ENCODE measurements at places on chromosomes 12 and 14.
A peak's percentile ranks its signal among the peaks of the same experiment; 100 is the strongest.

GRCh38 chr12:14367040-14367661, 1.7 kb downstream of the ATF7IP start:
- no peak for DNase-seq

DNA sequence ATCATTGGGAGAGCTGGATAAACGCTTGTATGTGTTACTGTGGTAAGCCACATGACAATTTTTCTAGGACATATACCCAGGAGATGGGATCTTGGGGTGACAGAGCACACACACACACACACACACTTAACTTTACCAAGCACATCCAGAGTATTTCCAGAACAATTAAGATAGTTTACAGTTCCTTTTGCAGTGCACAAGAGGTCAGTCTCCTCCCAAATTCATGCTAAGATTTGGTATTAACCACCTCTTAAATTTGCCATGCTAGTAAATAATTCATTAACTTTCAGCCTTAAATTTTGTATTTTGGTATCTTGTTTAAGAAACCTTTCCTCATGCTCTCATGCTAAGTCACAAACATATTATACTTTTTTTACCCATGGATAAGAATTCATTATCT, 33.9 kb upstream of the LIMA1 start:
- DNase-seq, result no peak

DNA sequence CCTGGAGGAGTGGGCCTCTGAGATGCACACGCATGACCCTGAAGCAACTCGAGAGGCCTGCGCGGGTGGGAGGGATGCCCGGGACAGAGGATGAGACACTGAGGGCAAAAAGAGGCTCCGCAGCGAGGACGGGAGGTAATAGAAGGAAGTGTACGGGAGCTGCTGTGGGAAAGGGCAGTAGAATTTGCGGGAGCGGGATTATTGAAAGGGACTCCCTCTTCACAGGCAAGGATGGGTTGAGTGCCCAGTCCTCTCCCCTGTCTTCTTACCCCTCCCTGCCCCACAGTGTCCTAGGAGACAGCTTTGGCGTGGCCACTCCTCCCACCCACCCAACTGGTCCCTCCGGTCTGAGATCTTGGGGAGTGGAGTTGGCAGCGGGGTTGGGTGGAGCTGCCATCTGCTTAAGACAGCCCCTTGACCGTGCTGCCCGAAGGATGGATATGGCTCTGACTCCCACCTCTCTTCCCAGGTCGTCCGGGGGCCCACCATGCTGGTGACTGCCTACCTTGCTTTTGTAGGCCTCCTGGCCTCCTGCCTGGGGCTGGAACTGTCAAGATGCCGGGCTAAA, 15.7 kb upstream of the ESPL1 start:
- DNase-seq, result no peak

GRCh38 chr12:9731797-9732196, 1.1 kb downstream of the CLECL1 start:
- DNase-seq, result no peak

DNA sequence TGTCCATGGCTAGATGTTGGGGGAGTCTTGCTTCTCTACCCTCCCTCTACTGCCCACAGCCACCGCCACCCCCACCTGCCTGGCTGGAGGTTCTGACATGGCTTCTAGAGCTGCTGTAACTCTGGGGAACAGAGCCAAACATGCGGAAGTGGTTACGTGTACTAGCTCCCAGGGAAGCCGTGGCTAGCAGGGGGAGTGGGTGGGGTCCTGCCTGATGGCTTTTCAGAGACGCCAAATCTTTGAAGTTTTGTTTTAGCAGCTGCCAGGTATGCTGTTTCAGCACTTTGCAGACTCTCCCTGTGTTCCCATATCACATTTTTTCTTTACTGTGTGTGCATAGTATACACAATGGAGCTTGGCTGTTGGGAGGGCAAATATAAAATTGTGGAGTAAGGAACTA, 150.3 kb downstream of the TGFB3 start:
- no peak for DNase-seq

DNA sequence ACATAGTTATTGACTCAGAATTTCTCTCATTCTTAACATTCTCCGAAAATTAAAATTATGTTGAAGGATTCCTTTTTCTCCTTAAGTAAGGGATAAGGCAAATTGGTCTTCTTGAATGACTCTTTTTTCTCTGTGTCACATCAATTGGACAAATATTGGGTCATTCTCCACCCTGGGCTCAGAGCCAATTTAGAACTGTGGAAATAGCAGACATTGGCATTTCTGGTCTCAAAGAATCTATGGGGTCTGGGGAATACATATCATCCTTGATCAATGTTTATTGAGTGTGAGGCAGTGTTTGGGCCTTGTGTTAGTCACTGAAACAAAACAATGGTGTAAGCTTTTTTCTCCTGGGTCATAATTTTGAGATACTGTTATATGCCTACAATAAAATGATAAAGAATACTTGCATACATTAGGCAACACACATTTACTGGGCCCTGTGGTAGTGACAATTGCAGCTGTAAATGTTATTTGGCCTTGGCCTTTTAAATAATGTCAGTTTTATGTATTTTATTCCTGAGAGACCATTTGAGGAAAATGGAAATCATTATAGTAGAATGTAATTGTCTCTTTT, 414.6 kb downstream of the TMEM132D start:
- DNase-seq, result no peak

- DNase-seq, result no peak
Measured at GRCh38 chr12:111308473-111308872, 60.4 kb downstream of the PHETA1 start.

- peak; percentile 53 for DNase-seq
Measured at GRCh38 chr14:89833120-89833532, 121.4 kb downstream of the EFCAB11 start.

- DNase-seq, result no peak
Measured at GRCh38 chr14:63443361-63443760, 99.8 kb downstream of the PPP2R5E start.

DNA sequence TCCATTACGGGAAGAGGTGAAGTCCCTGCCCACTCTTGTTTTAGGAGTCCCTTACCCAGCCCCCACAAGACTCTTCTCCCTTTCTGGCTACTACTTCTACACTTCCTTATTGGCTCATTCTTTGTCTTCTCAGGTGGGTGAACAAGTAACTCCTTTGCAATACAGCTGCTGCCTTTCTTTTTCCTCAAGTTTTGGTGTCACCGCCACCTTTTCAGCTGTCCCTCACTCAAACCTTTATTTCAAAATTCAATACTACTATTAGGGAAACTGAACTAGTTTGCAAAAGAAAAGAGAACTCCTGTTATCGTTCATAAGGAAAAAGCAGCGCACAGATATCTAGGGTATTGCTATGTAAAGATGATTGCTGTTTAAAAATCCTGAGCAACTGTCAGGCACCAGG, 6.1 kb downstream of the RSRC2 start:
- no peak for DNase-seq

GRCh38 chr14:88078525-88078924, 73.6 kb downstream of the GPR65 start:
- no peak for DNase-seq

DNA sequence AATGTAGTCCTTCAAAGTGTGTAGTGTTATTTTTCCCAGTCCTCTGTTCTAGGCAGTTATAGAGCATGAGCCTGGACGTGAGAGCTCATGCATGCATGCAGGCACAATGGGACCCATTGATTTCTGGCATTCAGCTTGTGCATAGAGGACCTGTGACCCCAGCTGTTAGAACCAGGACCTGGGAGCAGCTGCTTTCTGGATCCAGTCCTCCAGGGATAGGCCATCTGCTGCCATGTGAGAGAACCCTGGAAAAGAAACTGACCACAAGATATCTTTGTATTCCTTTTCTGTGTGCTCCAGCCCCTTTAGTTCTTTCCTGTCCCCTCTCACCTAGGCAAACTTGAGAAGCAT, 76.9 kb downstream of the SUSD6 start:
- DNase-seq, result no peak

DNA sequence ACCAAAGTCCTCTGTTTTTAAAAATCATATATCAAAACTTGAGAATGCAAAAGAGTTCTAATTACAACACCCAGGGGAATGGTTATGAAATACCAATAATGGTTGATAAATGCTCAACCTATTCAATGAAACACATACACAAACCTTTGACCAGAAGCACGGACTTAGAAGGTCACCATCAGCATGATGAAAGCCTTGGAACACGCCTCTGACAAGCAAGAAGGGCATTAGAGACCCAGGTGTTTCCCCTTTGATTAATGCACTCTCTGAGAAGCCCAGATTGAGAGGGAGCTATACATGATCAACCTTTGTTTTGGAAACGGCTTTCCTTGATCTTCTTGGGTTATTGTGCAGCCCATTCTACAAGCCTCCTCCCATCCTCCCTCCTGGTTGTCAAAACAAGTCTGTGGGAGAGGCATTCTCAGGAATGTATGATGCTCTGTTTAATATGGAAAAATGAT, 69.0 kb downstream of the ZFP36L1 start:
- no peak for DNase-seq

GRCh38 chr12:53564941-53565340, 57.7 kb upstream of the NPFF start:
- DNase-seq, result no peak

DNA sequence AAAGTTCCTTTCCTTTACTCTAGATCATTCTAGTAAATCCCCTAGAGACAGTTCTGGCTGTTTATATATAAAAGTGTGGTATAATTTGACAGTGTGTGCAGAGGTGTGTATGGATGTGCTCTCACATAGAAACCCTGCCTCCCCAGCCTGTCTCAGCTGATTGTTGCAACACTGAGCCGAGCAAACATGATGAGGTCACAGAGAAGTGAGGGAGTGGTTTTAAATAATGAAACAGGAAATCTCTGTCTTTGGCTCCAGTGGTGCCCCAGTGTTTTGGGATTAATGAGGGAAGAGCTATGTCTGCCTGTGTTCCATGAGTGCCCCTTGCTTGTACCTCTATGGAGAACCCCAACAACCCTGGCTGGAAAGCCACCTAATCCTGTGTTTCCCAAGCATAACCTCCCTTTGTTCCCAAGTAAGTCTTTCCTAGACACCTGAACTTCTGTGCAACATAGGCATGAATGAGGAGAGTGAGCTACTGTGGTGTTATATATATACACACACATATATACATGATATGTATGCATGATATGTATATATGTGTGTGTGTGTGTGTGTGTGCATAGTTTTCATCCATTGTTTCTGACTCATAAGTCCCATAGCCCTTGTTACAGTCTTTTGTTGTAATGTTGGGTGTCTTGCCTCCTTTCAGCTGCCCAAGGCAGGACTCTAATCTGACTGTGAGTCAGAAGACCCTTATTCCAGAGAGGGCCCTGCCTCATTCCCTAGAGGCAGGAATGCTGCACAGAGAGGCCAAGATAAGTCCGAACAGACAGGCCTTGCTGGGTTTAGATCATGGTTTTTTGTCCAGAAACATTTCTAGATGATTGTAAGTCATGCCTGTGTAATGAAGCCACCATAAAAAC, 18.0 kb downstream of the TRAF3 start:
- peak; percentile 79 for DNase-seq

GRCh38 chr12:442235-442884, 17.4 kb upstream of the B4GALNT3 start:
- DNase-seq, result peak; percentile 5

- no peak for DNase-seq
Measured at GRCh38 chr12:12350868-12351463, 924 bp upstream of the MANSC1 start.

- no peak for DNase-seq
Measured at GRCh38 chr12:5965950-5966383, 20.9 kb upstream of the ANO2 start.

DNA sequence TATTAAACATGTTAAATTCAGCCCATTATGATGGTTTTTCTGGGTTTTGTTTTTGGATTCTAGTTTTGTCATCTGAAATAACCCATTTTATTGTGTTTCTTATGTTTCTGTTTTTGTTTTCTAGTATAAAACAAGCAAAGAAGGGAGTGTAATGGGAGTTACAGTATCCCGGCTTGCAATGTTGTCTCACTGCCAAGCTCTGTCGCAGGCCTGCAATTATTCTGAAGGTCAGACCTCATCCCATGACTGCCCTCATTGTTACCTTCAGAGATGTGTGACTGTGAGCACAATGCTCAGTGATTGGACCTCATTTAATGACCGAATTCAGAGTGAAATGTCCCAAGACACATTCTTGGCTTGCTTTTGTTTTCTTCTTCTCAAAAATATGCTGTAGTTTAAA, 73.0 kb upstream of the ATF1 start:
- DNase-seq, result no peak

DNA sequence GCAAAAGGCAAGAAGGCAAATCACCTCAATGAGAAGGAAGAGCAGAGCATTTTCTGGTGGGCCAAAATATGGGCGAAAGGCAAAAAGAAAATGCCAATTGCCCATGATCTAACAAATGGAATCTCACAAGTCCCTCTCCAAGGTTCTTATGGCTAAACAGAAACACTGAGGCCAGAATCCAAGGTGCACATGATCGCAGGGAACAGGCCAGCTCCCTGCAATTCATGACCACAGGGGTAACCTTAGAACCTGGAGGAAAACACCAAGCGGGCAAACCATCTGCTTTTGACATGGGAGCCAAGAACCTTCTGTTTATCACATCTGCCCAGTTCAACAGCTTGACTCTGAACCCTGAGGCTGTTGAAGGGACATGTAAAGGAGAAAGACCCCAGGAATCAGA, 60.0 kb downstream of the NT5DC3 start:
- DNase-seq, result no peak

DNA sequence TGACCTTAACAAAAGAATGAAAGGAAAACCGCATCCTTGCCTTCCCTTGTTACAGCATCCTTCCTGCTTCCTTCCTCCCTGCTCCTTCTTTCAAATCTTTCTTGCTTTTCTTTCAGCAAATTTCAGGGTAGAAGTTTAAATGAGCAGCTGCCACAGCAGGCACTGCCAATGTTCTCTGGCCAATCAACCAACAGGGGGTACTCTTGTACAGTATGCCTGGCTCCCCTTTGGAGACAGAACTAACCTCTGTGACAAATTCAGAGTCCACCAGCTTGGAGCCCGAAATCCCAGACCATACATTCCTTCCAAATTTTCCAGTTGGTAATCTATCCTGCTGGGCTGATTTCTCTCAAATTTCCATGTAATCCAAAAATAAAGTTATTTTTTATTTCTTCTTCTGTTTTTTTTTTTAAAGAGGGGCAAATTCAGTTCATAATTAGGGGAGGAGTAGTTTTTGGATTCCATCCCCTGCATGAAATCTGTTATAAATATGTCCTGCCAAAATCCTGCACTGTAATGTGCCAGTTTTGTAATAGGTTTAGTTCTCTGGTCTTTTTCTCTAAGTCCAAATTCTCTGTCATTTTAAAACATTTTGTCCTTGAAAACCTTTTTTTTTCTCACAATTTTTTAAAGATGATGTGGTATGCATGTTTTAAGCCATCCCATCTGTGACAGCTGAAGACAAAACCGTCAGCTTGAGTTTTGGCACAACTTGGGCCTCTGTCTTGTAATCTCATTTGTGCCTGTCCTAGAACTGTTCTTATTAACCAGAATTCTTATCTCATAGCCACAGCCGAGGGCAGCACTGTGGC, 610.0 kb upstream of the LMO3 start:
- no peak for DNase-seq

Measured in fibroblast of skin of left biceps (primary cell).